ENCODE measurements at places on chromosomes 3 and 15.

GRCh38 chr3:30315447-30315846 lies 291.0 kb upstream of the TGFBR2 start:
- DNase-seq: no peak

DNA sequence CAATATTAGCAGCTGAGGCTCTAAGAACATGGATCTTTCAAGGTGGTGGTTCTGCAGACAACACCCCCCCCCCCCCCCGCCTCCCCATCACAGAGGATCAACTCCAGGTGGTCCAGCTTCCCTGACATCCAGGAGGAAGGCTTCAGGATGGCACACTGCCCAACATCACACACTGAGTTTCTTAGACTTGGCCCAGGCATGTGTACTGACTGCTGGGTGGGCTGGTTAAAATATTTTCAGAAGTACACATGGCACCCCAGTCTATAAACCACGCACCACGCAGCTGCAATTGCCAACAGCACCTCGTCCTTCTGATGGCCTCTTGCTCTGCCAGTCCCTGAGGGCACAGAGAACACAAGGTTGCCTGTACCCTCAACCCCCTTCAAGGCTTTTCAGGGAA lies 22.1 kb downstream of the SRPRB start:
- no peak for DNase-seq

- DNase-seq: no peak
These were observed 74.3 kb upstream of the STAC start for GRCh38 chr3:36305929-36306520.

- DNase-seq: no peak
These were observed 307.4 kb downstream of the NTRK3 start for GRCh38 chr15:87949151-87949574.

- DNase-seq: no peak
These were observed 11.5 kb downstream of the KBTBD13 start for GRCh38 chr15:65087873-65088642.

DNA sequence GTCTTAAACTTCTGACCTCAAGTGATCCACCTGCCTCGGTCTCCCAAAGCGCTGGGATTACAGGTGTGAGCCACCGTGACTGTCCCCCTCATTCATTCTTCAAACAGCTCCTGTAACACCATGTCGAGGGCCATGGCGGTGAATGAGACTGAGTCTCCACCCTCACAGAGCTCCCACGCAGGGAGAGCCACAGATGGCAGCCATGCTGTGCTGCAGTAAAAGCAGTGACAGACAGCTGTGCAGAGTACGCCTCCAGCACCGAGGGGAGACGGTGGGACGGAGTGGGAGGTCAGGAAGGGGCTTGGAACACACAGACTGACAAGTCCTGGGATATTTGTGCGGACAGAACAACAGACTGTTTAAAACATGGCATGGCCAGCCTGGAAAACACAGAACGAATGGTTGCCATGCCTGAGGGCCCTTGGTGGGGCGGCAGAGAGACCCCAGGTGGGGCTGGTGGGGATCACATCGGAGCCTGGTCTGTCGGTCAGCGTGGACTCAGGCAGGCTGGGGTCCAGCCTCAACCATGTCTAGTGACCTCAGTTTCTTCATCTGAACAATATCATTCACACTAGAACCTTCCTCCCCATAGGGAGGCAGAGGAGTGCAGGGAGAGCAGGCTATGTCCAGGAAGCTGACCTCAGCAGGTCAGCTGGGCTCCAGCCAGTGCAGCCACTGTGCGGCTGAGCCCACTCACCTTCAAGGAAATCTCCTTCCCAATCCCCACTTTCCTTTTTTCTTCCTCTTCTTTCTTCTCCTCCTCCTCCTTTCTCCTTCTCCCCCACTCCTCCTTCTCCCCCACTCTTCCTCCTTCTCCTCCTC lies 20.6 kb upstream of the LCTL start:
- no peak for DNase-seq

DNA sequence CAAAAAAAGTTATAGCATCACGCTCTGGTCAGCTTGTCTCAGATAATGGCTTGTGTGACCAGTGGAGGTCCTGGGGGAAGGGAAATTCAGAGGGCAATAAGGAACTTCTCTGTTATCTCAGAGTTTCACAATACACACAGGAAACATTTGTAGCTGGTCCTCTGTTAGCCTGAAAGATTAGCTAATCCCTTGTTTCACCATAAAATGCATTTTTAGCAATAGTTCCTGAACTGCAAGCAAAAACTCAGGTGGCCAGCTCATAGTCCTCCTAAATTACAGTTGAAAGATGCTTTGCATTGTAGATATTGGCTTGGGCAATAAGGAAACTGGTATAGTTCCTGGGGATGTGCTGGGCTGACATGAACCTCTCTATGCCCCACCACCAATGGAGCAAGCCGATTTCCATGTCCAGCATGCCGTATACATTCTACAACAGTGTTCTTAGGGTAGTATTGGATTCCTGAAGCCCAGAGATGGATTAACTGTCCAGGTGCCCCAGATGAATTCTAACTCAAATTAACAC lies 141.5 kb upstream of the TBL1XR1 start:
- DNase-seq: no peak

- no peak for DNase-seq
These were observed 39.7 kb downstream of the MYO5C start for GRCh38 chr15:52255935-52256334.

DNA sequence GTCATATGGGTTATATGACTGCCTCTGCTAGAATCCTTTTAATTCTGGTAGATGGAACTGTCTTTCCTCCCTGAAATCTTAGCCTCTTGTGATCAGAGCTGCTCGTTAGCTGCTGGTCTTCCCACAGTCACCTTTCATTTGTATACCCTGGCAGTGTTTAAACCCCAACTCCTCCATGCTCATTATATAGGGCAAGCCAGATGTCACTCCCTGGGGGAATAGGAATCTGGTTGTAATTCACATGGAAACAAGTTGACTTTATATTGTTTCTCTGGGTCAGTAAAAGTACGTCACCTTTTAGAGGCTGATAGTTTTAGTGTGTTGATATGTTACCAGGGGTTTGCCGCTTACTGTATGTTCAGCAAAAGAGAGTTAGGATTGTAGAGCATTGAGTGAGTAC lies 103.5 kb downstream of the ITPR1 start:
- no peak for DNase-seq

DNA sequence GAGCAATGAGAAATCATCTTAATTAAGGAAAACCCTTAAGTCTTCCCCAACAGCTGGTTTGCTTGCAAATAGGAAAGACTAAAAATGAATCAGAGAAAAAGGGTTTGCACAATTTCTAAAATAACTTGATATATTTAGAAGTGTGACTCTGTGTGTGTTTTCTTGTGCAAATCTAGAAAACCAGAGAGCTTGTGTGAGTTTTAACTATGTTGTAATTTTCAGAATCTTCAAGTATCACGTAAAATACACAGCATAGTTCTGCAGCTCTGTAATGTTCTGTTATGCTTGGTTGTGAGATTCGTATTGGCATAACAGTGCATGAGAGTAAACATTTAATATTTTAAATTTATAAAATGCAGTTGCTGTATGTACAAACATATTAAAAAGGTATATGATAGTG lies 74.7 kb upstream of the GAP43 start:
- DNase-seq: no peak

DNA sequence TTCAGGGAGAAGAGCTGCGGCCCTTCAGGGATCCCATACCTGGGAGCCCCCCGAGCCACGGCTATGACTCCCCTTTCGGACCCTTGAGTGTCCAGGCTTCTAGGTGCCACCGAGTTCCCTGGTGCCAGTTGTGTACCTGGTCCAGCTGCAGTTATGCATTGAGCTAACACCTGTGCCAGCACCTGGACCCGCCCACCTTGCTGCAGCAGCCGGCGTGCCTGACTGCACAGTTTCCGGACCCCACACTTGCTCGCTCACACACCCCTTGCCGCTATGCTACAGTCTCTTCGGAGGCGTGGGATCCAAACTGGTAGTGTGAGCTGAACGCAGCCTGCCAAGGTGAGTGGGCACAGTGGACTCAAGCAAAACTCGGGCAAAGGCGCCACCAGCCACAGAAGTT lies 284.5 kb upstream of the ROBO1 start:
- no peak for DNase-seq

- no peak for DNase-seq
These were observed 230.2 kb upstream of the CD96 start for GRCh38 chr3:111311709-111312235.

Data from NCI-H1105 (cell line).